ENCODE measurements at places on chromosomes 7 and 10.

DNA sequence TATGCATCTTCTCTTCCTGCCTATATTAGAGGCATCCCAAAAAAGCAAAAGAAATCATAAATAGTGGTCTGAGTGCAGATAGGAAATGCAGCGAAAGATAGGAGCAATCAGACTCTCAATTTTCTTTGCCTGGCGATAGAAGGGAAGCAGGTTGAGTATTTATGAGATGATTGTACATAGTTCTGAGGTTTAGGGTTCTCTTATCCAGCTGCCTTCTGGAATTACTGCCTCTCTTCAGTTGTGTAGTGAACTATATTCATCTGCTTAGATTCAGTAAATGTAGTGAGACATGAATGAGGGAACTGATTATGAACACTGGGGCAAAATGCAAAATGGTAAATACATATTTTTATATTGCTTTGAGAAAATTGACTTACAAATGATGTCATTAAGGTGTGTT is 93.0 kb upstream of the CYP26C1 start:
- DNase-seq = no peak

DNA sequence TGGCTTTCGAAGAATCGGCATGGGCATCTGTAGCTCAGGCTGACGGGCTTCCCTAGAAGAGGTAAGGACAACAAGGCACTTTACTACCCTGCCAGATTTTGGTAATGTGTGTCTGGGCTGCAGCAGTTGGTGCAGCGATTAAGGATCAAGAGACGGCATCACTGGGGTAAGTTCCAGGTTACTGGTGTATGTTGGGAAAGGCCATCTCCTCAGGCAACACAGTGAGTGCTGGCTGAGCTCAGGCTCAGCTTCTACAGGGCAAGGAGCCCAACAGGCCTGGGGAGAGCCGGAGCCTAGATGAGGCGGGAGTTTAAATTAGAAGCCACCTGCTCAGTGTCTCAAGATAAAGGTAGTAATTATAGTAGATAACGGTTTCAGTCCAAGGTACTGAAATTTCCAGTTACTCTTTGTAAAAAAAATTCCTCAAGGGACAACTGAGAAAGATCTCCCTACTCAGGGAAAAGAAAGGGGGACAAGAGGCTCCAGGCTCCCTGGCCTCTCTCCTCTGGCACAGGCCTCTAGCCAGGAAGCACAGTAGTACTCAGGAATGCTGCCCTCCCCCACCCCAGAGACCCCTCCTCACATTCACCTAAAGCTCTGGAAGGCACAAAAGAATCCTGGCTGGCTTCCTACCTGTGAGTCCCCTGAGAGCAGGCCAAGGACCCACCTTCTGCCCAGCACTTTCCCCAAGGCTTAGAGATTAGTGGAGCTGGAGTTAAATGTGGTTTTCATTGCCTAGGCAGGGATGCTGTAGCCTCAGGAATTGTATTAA is 3.9 kb downstream of the CXCL12 start:
- no peak for DNase-seq

DNA sequence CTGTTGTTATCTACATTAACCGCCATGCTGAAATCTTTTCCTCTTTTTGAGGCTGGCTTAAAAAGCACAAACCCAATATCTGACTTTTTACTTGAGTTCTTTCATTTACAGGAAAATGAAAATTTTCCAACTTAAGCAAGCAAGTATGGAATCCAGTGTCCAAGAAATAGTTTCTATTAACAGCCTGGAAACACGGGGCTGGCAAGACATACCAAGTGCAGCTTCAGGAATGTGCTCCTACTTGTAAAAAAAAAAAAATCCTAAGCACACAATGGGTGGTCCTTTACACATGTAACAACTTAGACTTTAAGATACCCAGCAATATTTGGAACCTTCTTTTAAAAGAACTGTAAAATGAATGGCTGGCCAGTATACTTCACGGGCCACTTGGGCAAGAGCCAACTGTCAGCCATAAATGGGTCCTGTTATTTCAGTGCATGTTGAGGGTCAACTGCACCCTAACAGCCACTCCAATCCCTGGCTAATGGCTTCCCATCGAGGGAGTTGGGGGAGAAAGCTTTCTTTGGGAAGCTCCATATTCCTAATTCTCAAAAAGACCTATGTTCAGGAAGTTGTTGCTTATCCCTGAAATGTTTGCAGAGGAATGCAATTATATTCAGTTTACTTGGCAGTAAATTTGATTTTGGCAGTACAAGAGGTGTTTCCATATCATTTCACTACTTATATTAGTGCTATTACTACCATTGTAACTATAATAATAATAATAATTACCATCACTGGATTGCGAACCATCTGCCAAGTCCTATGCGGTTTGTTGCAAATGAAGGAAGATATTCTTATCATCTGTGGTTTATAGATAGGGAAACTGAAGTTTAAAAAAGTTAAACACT is 236.4 kb upstream of the TMEM72 start:
- DNase-seq = no peak

GRCh38 chr7:74228951-74229900 is 19.4 kb downstream of the LAT2 start:
- no peak for DNase-seq

- DNase-seq = no peak
Observed at GRCh38 chr7:77808517-77808916, 9.9 kb downstream of the PHTF2 start.

GRCh38 chr10:71308985-71309384 is 10.1 kb upstream of the SLC29A3 start:
- no peak for DNase-seq

GRCh38 chr10:83942410-83942809 is 196.9 kb upstream of the GHITM start:
- DNase-seq = no peak

GRCh38 chr7:18698258-18698734 is 202.7 kb downstream of the HDAC9 start:
- no peak for DNase-seq

DNA sequence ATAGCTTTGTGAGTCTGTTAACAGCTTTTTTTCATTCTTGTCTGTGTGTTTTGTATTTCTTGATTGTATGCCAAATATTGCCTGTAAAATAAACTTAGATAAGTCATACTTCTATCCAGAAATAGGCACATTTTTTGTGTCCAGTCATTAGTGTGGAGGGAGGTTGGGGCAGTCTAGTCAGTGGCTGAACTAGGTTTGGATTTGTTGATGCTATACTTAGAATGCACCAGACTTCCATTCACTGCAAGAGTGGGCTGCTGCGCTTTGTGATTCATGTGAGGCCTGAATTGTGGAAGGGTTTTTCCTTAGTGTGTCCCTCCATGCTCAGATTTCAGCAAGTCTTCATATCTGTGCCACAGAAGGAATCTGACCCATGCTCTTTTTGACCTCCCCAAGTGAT is 50.0 kb downstream of the TRUB1 start:
- DNase-seq = no peak

DNA sequence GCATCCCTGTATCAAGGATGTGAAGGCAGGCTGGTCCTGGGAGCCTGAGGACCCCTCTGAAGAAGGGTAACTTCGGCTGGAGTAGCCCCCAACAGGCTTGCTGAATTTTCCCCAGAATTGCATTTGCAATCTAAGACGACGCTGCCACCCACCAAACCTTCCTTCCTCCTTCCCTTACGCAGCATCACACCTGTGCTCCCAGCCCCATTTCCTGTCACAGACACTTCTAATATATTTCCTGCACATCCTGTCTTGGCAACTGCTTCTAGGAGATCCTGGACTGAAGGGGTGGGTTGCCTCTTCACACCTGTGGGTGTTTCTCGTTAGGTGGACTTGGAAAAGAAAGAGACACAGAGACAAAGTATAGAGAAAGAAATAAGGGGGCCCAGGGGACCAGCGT is 9.4 kb upstream of the PGAM1 start:
- DNase-seq = no peak

DNA sequence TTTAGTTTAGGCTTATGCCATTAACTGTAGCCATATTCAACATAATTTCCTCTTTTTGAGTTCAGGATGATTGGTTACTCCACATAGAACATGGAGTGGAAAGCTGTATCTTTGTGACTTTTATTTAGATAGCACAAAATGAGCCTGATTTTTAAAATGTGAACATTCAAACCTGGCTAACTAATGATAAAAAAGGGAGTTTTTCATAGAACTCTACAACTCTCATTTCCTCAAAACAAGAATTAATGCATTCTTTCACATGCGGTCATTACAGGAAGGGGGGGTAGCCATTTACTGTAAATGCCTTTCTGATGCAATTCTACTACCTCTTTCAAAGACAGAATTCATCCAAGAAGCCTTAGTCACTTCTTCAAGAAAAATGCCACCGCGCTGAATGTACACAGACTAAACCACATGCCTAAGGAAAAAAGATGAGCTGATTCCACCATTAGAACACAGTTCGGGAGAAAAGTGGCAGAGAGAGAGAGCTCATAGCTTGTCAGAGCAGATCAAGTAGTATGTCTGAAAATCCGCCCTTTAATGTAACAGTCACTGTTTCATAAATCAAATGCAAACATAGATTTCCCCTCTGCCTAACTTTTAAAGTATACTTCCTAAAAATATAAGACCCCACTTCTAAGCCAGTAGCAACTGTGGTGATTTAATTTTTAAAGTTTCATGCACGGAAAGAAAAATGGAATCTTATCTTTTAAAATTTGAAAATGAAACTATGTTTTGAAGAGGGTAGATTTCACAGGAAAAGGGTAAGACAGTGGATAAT is 226.4 kb upstream of the KLF14 start:
- DNase-seq = no peak

DNA sequence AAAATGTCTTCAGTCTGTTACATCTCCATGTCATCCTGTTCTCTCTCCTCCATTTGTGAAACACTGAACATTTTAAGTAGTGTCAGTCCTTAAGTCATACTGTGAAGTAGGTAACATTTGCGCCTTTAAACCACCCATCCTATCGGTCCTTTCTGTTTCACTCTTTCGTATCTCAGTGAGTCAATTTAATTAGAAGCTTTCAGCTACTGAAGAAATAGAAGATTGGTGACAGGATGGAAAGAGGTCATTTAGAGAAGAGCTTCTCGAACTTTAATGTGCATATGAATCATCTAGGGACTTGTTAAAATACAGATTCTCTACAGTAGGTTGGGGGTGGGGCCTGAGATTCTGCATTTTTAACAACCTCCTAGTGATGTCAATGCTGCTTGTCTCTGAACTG is 113.4 kb downstream of the SRI start:
- DNase-seq = no peak

GRCh38 chr10:57102236-57102635 is 741.2 kb upstream of the ZWINT start:
- DNase-seq = no peak

DNA sequence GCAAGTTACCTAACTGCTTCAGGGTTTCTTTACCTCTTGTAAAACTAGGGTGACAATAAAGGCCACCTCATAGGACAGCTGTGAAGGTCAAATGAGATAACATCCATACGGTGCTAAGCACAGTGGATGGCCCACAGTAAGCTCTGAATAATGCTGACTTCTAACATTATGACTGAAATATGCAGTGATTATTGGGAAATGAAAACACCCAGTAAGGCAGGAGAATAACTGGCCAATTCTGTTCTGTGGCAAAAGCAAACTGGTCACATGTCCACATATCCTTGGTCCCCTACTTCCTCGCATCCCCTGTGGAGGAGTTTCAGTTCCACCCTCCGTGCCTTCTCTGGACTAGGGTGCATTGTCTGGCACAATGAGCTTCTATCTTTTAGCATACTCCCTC is 1.4 kb downstream of the CUBN start:
- DNase-seq = no peak

DNA sequence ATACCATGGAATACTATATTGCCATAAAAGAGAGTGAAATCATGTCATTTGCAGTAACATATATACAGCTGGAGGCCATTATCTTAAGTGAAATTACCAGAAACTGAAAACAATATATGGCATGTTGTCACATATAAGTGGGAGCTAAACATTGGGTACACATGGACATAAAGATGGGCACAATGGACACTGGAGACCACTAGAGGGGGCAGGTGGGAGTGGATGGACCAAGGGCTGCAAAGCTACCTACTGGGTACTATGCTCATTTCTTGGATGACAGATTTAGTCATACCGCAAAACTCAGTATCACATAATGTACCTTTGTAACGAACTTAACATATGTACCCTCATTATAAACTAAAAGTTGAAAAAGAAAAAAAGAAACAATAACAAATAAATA is 1167.6 kb downstream of the NXPH1 start:
- no peak for DNase-seq

- no peak for DNase-seq
Observed at GRCh38 chr10:133465191-133465949, 11.6 kb downstream of the SCART1 start.

DNA sequence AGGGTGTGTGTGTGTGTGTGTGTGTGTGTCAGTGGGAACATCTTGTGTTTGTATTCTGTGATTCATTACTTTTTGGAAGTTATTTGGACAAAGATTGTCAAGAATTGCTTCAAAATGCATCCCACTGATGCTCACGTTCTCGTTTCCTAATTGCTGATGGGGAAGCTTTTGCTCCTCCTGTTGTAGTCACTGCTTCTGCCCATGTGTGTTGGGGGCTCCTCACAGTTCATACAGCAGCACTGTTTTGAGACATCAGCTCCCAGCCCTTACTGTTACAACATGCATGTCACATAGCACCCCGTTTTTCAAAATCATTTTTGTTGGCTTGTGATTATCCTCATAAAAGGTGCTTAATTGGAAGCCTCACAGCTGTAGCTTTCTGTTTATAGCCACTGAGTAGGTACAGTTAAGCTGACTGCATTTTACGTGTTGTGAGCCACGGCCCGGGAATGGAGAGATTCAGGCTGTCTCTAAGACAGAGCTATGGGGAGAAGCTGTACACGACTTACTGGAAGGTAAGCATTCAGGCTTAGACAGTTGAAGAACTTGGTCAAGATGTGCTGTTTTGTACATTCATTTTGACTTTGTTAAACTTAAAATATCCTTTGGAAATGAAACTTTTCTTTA is 87.4 kb downstream of the BICC1 start:
- no peak for DNase-seq

DNA sequence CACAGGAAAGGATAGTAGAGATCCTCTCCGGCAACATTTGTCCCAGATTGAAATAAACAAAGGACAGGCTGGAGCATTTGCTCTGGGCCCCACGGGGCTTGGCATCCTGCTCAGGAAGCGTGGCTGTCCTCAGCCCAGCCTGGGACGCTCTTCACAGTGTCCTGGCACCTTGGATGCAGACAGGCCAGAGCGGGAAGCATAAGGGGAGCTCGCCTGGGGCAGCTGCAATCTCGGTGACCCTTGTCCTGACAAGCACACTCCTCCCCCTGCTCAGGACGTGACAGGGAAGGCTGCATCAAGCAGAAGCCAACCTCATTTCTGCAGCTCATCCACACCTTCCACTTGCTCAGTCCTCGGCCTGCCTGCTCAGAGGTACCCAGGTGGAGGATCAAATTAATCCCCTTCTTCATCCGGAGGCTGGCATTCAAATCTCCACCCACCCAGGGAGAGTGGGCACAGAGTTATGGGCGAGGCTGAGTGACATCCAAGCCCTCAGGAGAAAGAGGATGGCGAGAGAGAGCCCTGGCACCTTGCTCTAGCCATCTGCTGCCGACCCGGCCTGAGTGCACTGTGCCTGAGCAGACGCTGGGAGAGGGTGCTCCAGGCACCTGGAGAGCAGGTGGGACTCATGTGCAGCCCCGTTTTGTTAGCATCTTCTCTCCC is 47.6 kb downstream of the ABRAXAS2 start:
- no peak for DNase-seq

GRCh38 chr10:57142925-57143576 is 782.0 kb upstream of the ZWINT start:
- DNase-seq = no peak

GRCh38 chr7:44476313-44476712 is 14.1 kb downstream of the NUDCD3 start:
- no peak for DNase-seq
